ENCODE measurements at places on chromosomes 3 and 15. TPM values are rescaled to one million over a fixed set of nuclear protein-coding genes. Genes with fewer than 3 reads are reported as not detected.

GRCh38 chr3:188053710-188054380 lies 100.1 kb upstream of the LPP start:
- DNase-seq, result no peak

DNA sequence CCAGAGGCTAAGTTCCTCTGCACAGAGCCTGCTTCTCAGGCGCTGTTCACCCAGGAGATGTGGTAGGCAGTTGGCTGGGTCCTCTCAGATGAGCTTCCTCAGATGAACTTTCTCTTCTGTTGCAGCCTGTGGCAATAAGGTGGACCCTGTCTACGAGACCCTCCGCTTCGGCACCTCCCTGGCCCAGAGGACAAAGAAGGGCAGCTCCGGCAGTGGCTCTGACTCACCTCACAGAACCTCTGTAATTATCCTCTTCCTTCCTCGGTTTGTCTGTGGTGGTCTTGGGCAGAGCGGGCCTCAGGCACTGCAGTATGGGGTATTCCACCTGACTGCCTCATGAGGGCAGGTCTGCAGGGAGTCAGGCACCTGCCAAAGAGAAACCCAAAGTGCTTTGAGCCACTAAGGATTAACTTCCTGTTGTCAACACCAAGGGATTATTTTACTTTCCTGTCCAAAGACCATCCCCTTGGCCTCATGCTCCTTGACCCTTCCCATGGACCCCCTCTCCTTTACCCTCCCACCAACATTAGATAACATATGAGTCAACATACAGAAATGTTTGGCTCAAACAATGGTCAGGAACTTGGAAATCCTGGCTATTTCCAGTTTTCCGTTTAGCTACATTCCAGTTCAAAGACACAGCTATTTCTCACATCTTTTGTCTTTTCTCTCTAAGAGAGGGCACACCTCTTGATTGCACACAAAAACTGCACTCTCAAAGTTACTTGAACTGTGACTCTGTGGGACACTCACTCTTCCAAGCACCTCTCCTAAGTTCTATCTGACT lies 105.9 kb downstream of the STAC start:
- no peak for DNase-seq

DNA sequence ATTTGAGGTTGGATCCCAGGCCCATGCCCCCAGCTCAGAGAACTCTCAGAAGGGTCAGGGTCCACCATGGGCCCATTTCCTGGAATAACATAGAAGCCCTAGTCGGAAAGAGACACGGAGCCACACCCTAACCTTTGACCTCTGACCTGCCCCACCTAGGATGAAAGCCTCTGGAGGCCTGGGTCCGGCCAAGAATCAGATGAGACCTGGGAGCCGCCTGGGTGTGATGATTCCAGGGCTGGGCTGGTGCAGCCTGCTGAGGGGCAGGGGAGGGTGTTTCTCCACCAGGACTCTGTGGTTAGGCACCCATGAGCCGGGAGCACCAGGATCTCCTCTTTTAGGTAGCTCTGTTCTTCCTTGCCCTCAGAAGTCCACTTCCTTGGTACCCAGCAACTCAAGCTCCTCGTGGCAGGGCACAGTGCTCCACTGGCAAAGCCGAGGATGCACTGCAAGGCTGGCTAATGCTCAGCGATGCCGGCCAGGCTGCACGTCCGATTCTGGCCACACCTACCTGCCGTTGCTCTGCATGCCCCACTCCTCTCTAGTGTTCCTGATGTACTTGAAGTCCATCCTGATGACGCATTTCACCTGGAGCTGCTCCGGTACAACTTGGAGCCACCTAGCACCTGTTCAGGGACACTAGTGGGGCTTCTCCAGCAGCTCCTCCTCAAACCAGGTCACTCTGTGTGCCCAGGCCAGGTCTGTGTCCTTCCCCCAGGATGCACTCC lies 57.4 kb downstream of the ZNF445 start:
- DNase-seq, result no peak

DNA sequence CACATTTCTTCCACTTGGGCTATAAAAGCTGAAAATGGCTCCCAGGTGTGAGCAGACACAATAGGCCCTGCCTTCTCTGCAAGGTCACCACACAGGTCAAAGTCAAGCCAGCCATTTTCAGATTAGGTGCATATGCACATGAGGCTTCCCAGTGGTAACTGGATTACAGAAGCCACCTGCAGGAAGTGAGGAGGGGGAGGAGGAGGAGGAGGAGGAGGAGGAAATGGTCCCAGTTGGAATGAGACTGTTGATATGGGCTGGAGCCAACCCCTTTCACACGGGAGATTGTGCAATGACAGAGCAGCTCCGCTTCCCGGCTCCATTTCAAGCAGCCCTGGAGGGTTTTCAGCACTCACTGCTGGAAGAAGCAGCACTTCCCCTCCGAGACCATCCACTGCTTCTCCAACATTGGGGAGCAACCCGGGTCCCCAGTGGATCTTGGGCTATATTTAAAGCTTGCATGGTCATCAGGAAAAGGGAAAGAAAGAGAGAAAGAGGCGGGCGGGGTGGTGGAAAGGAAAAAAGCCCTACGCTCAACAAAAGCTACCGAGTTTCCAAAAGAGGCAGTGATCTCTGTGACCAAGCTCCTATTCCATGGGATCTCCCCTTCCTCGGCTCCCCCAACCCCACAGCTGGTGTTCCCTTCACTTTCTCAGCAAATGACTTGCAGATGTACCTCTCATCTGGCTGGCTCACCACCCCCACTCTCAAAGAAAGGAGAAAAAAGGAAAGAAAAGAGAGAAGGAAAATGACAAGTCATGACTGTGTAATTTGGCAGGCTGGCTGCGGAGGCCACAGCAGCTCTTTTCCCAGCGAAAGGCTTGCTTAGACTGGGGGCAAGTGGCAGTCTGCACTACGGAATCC lies 58.3 kb downstream of the LRIG1 start:
- DNase-seq, result no peak

- no peak for DNase-seq
Observed at GRCh38 chr3:188796122-188796631, 375.6 kb upstream of the TPRG1 start.

- peak; percentile 21 for DNase-seq
Observed at GRCh38 chr3:55160241-55160983, 232.6 kb upstream of the LRTM1 start.

DNA sequence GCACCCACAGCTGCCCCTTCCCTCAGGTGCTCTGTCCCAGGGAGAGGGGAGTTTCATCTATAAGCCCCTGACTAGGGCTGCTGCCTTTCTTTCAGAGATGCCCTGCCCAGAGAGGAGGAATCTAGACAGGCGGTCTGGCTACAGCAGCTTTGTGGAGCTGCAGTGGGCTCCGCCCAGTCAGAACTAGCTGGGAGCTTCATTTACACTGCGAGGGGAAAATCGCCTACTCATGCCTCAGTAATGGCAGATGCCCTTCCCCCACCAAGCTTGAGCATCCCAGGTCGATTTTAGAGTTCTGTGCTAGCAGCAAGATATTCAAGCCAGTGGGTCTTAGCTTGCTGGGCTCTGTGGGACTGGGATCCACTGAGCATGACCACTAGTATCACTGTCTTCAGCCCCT lies 181.2 kb upstream of the RARB start:
- DNase-seq, result no peak

DNA sequence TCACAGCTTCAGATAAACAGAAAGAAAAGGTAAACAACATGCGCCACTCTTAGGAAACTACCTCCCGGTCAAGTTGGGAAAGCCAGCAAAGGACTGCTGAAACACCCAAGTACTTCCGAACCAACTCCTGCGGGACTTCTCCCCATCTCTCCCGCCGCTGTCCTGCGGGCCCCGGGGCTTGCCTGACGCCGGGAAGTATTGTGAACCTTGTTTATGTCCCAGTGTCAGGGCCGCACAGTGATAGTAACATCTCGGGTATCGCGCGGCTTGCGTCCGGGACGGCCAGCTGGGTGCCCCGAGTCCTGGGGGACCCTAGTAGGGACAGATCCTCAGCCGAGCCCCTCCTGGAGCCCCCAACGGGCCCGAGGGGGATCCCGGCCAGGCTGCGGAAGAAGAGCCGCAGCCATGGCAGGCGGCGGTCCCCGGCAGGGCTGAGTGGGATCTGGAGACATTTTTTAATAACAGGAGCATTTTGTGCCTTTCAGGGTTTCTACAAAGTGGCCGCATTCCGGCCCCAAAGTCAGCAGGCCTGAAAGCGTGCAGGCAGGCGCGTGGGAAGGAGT lies 756 bp downstream of the CLPX start:
- peak; percentile 31 for DNase-seq

DNA sequence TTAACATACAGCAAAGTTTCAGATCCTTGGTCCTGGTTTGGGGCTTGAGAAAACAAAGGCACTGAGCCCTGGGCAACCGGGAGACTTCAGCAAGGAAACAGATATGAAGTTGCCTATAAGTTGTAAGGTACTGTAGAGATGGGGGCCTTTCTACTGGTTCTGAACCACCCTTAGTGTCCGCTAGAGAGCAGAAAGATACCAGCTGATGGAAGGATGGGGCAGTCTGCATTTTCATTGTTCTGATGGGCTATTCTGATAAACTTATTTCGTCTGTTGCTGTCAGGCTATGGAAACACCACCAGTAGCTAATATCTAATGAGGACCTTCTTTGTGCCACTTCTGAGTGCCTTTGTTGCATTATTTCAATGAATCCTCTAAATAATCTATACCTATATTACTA lies 38.7 kb downstream of the FGD5 start:
- DNase-seq, result no peak

The HOMER2 gene
- 25.9 TPM for polyA plus RNA-seq

The DAZL gene
- polyA plus RNA-seq, result 0.01 TPM

The CEP19 gene
- 6.5 TPM for polyA plus RNA-seq

Data from right renal pelvis (tissue), 4 donors.